Osteoblast (primary cell): ENCODE measurements at places on chromosomes 7 and 10.

DNA sequence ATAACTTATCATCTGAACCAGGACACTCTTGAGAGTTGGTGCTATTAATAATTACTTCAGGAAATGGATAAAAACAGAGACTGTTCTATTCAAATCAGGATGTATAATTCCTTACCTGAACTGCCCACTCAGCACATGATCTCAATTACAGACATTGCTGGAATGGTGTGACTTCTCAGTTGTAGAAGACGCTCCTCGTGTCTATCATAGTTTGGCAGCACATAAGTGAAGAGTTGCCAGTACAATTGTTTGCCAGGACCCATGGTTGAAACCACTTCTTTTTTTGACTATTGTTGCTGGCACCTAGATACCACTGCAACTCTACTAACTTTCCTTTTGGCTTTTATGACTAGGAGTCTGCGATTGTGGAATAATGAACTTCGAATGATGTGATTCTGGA is 105.4 kb downstream of the ZNF365 start:
- DNase-seq: no peak

DNA sequence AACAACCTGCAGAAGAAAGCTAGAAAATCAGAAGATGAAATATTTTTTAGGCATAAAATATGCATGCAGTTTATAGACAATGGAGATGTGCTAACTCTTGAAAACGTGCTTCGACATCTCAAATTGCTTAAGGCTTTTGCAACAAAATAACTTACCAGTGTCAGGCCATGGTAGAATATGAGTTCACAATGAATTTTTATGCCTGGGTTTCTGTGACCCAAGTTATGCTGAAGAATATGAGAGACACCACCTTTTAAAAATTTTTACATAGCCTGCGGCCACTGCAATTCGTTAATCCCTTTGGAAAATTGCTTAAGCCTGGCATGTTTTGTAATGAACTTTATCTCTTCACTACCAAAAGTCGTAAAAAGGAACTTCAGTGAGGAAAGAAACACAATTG is 170.1 kb upstream of the AKR1E2 start:
- no peak for DNase-seq

- DNase-seq: no peak
These were observed 196.9 kb downstream of the ZNF716 start for GRCh38 chr7:57646901-57647246.

DNA sequence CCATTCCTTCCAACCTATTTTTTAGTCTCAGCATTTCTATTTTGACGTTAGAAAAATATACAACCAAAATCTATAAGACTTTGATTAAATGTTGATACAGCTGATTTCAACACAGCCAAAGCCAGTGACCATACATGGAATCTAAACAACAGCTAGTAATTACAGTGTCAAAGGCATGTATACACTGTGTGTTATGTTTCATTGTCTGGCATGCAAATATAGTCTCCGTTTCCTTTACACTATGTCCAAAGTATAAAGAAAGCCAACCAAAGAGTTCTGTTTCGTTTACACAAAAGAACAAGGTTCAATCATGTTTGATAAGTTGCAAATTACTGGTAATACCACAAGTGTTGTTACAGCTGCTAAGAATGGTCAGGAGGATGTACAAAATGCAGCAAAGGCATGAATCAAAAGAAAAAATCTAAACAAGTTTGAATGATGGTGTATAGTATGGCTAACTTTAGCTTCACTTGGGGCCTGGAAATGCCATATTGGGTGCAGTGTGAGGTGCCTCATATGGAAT is 268.3 kb upstream of the FERD3L start:
- no peak for DNase-seq

- no peak for DNase-seq
These were observed 38.2 kb downstream of the DLG5 start for GRCh38 chr10:77888356-77888703.

DNA sequence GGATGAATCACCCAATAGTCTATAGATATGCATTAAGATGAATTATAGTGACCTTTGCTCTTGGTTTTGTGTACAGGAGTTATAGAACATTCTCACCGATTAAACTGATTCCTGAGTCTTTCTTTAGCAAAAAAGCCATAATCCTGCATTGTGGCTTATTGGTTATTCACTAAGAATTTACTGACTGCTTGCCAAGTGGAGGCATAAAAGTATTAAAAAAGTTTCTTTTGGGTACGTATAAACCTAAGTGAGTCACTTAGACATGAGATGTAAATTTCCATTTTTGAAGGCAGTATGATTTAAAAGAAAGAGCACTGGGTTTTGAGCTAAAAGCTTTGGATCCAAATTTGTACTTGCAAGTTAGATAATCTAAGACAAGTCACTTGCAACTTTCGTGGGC is 100.7 kb downstream of the CDK6 start:
- no peak for DNase-seq

- no peak for DNase-seq
These were observed 224.5 kb upstream of the SP8 start for GRCh38 chr7:21011153-21011552.

- DNase-seq: no peak
These were observed 199.6 kb downstream of the HERPUD2 start for GRCh38 chr7:35495377-35495776.

DNA sequence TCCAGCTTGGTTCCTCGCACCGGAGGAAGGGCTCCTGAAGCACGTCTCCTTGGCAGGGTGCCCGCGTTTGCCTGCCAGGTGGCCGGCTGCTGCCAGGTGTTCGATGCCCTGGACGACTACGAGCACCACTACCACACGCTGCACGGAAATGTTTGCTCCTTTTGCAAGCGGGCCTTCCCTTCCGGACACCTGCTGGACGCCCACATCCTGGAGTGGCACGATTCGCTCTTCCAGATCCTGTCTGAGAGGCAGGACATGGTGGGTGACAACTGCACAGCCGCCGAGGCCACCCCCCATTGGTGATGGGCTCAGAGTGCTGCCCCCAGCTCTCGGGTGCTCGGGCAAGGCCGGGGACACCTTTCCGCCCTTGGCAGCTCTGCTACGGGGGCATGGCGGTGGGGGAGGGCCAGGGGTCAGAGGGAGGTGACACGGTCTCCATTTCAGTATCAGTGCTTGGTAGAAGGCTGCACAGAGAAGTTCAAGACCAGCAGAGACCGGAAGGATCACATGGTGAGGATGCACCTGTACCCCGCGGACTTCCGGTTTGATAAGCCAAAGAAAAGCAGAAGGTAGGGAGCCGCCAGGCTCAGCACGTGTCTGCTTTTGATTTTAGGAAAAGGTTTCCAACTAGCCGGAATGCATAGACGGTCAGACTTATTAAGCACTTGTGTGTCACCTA is 1.1 kb downstream of the ZNF511 start:
- DNase-seq: no peak

DNA sequence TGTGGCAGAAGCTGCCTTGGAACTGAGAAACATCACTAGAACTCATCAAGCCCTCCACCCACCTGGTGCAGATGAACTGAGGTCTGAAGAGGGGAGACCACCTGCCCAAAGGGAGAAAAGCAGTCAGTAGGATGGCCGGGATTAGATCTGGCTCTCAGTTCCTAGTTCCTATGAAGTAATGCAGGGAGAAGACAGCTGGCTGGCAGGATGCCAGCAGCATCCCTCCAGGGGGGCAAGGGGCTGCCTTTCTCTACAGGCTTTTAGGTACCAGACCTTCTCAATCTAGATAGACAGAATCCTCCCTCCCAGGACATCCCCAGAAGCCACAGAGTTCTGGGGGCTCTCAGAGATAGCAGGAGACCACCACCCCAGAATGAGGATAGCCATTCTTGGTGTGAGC is 7.8 kb downstream of the CRHR2 start:
- no peak for DNase-seq

GRCh38 chr10:78981257-78981969 is 87.4 kb upstream of the ZMIZ1 start:
- no peak for DNase-seq

- DNase-seq: no peak
These were observed 168.2 kb downstream of the DPY19L1 start for GRCh38 chr7:34869057-34869456.

DNA sequence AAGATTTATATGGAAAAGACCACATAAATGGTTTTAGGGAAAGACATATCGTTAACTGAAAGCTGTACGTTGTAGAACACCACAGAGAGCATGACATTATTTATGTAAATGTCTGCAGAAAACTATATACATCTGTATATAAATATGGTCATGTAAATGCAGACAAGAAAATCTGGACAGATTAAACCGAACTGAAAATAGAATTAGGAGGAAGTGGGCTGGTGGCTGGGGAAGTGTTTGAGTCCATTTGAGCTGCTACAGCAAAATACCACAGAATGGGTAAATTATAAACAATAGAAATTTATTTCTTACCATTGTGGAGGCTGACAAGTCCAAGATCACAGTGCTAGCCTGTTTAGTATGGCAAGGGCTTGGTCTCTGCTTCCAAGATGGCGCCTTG is 56.3 kb upstream of the USP6NL start:
- DNase-seq: no peak

DNA sequence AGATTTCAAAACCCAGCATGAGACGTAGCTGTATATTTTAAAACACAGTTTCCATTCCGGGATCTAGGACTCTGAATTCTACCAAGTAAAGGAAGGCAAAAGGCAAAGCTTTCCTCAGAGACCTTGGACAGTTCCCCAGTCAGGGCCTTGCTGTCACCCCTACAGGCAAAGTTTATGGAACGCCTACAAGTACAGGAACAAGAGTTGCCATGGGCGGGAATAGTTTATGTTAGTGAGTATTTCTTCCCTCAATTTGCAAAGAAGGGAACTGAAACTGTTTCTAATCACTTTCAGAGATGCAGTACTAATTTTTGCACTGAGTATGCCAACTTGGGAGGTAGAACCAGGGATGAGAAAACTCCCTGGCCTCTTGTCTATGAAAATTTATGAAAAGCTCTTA is 68.2 kb upstream of the LRGUK start:
- DNase-seq: no peak

- no peak for DNase-seq
These were observed 78.2 kb downstream of the VPS41 start for GRCh38 chr7:38830826-38831225.

- no peak for DNase-seq
These were observed 166.0 kb upstream of the GDF10 start for GRCh38 chr10:47133871-47134570.

- DNase-seq: peak; percentile 91
These were observed 190.9 kb upstream of the LYZL2 start for GRCh38 chr10:30820261-30820991.

GRCh38 chr7:142153400-142153799 is 41.9 kb downstream of the MGAM2 start:
- DNase-seq: no peak
